ENCODE measurements at places on chromosomes 11 and 22.
A peak's percentile ranks its signal among the peaks of the same experiment; 100 is the strongest.

GRCh38 chr11:125359130-125359529, 136.9 kb downstream of the FEZ1 start:
- no peak for DNase-seq

DNA sequence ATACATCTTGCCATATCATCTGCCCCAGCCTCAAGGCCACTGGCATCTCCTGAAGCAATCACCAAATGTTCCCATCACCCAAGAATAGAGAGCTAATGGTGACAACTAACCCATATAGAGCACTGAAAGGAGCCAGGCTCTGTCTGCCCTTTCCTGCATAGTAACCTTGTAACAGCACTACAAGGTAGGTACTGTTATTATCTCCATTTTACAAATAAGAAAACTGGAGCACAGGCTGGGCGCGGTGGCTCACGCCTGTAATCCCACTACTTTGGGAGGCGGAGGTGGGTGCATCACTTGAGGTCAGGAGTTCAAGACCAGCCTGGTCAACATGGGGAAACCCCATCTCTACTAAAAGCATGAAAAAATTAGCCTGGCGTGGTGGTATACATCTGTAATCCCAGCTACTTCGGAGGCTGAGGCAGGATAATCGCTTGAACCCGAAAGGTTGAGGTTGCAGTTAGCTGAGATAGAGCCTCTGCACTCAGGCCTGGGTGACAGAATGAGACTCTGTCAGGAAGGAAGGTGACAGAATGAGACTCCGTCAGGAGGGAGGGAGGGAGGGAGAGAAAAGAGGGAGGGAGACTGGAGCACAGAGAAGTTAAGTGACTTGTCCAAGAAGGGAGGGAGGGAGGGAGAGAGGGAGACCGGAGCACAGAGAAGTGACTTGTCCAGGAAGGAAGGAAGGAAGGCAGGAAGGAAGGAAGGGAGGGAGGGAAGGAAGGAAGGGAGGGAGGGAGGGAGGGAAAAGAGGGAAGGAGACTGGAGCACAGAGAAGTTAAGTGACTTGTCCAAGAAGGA, 2.2 kb downstream of the SLC35F2 start:
- DNase-seq = no peak

DNA sequence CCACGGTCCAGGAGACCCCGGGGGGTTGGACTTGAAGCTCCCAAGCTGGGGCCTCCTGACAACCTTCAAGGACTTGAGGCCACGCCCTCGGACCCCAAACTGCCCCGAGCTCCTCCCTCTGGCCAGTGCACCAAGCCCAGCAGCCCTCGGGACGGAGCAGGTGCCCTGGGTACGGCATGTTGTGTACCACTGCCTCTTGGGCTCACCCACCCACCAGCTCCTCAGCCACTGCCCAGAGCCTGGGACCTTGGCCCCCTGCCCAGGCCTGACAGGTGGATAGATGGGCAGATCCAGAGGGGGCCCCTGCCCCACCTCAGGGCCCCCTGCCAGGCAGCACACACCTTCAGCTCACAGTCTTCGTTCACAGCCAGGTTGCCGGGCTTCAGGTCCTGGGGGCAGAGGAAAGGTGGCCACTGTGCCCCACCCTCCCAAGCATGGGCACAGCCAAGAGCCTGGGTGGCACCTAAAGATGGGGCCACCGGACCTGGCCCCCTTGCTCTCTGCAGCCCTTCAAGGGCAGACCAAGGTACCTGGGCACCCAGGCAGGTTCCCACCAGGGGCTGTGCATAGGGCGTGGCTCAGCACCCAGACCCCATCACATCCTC, 5.1 kb downstream of the MAPK12 start:
- DNase-seq = no peak

- no peak for DNase-seq
Measured at GRCh38 chr11:5591613-5592012, 4.8 kb upstream of the TRIM6 start.

- no peak for DNase-seq
Measured at GRCh38 chr11:69797156-69797555, 22.0 kb upstream of the FGF4 start.

GRCh38 chr11:90349731-90350130, 126.9 kb upstream of the CHORDC1 start:
- DNase-seq = no peak

- no peak for DNase-seq
Measured at GRCh38 chr22:25892678-25893077, 150.7 kb downstream of the MYO18B start.

DNA sequence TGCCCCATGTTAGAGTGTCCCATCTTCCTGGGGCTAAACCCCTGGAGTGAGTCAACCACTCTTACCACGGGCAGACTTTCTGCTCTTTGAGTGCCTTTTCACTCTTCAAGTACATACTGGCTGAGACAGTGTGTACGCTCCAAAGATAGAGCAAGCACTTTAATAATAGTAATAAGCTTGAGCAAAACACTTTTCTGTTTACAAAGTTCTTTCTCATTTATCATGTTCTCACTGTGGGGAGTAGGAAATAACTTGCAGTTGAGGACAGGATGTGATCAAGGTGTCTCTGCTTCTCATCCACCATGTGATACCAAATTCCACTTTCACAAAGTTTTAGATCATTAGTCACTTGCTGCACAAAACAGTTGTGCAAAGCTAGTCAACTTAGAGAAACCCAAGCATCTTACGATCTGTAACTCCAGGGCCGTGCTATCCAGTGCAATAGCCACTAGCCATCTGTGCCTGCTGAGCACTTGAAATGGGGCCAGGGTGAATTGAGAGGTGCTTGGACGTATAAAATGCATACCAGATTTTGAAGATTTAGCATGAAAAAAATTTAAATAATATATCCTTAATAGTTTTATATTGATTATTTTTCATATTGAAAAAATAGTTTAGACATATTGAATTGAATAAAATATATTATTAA, 135.3 kb downstream of the KIF18A start:
- DNase-seq = peak; percentile 59

DNA sequence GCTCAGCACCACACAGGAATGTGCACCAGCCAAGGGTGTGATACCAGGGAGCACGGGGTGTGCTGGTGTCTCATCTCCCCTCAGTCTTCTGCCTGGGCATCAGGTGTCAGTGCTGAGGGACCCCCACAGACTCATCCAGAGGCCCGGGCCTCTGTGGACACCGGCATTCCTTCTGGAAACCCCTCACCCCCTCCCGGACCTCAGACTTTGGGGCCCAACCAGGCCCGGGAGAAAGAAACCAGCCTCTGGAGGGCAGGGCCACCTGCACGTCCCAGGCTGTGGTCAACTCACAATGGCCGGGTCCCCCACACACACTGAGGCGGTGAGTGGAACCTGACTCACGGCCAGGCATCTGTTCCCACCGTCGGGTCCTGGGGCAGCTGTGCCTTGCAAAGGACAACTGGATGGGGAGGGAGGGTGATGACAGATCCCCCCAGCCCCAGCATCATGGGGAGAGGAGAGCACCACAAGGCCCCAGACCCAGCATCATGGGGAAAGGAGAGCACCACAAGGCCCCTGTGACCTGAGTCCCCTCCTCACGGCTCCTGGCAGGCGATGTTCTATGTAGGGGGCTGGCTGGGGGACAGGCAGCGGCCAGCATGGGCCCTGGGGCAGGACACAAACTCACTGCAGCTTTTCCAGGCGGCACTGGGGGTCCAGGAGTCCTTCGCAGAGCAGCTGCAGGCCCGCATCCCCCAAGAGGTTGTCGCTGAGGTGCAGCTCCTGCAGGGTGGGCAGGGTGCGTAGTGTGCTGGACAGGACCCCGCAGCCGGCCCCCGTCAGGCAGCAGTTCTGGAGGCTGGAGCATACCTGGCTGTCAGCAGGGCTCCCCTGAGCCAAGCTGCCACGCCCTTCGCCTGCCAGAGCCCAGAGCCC, 7.6 kb downstream of the RNH1 start:
- no peak for DNase-seq

GRCh38 chr11:28581286-28582242, 473.4 kb downstream of the METTL15 start:
- DNase-seq = peak; percentile 78

GRCh38 chr11:118619444-118620197, 12.2 kb downstream of the PHLDB1 start:
- peak; percentile 98 for DNase-seq

DNA sequence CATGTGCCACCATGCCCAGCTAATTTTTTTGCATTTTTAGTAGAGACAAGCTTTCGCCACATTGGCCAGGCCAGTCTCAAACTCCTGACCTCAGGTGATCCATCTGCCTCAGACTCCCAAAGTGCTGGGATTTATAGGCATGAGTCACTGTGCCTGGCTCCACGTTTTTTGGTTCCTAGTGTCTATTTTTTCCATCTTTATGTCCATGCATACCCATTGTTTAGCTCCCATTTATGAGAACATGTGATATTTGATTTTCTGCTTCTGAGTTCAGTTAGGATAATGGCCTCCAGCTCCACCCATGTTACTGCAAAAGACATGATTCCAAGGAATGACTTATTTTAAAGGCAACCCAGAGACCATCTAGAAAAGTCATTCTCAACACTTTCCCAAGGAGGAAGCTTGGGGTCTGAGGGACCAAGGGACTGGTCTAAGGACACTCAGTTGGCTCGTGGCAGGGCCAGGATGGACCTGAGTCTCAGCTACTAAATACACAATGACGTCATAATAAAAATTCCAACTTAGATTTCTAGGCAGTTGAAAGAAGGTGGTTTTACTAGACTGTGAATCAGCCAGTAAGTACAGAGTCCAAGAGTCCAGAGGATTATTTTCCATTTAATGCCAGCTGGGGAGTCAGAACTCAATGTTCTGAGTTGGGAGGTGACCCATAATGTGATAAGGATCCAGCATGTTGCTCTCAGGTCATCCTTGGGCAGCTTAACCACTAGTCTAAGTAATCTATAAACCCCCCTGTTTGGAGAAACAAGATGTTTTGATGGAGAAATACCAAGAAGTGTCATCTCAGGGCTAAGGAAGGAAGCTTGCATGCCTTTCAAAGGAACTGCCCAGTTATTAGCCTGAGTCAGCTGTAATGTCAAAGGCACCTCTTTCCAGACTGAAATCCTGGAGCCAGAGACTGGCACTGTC, 39.4 kb downstream of the ABTB2 start:
- peak; percentile 31 for DNase-seq

GRCh38 chr11:64810891-64811272, 531 bp upstream of the MEN1 start:
- DNase-seq = no peak

DNA sequence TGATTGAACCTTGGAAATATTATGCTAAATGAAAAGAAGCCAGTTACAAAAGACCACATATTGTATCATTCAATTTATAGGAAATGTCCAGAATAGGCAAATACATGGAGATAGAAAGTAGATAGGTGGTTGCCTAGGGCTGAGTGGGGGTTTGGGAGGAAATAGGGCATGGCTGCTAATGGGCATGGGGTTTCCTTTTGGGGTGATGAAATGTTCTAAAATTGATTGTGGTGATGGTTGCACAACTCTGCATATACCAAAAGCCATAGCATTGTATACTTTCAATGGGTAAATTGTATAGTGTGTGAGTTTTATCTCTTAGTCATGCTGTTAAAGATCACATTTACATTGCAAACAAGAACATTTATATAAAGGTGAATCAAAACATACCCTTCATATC, 48.7 kb downstream of the LDLRAD3 start:
- no peak for DNase-seq

- no peak for DNase-seq
Measured at GRCh38 chr11:123833095-123833494, 26.9 kb upstream of the OR6M1 start.

- peak; percentile 10 for DNase-seq
Measured at GRCh38 chr11:67117672-67118180, 1.3 kb upstream of the KDM2A start.

DNA sequence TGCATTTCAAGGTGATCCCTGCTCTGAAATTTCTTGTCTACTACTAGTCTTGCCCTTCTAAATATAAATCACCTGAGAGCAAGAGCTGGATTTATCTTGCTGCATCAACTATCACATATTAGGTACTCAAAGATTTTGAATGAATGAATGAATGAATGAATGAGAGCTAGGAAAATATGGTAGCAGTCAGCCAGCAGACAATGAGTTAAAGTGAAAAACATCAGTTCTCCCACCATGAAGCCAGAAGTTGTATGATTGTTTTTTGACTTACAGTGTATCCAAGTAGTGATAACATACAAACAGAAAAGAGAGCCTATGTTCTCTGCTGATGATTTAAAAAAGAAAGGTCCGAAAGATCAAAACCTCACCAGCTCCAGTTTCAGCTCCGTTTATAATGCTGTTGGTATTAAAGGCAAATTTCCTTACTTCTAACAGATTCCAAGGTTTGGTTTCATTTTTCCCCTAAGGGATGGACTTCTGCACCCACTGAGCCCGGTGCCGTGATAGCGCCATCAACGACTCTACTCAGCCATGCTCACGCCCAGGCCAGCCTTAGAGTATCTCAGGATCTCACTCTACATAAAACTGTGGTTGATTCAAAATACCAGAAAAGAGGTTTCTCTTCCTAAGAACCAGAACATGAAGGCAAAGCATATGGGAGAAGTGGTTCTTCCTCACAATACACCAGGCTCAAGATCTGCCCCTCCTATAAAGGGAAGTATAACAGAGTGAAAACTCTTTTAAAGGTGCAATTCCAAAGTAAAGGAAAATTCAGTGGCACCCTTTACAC, 92.0 kb downstream of the SGSM3 start:
- no peak for DNase-seq

- no peak for DNase-seq
Measured at GRCh38 chr22:49232319-49233067, 595.2 kb downstream of the BRD1 start.

- DNase-seq = no peak
Measured at GRCh38 chr11:79117488-79117887, 323.3 kb downstream of the TENM4 start.

DNA sequence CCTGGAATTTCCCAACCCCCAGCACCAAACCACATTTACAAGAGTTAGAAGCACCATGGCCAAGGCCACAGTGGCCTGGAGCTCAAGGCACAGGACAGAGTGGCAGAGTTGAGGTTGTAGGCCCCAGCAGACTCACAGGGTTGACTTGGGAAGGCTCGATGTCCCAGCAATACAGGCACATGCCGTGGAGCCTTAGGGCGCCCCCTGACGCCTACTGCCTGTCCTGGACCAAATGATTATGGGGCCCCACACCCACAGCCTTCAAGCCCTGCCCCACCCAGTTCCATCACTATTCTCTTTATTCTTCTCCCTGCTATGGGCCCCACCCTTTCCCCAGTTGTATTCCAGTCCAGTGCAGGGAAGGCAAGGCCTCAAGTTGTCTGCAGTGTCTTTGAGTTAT, at the start of gene CCDC179:
CCDC179 (minus strand) TSS at position 234 of the 400 bp plus-strand sequence; CDS start at position 181, 53 bp downstream.
- DNase-seq = no peak

DNA sequence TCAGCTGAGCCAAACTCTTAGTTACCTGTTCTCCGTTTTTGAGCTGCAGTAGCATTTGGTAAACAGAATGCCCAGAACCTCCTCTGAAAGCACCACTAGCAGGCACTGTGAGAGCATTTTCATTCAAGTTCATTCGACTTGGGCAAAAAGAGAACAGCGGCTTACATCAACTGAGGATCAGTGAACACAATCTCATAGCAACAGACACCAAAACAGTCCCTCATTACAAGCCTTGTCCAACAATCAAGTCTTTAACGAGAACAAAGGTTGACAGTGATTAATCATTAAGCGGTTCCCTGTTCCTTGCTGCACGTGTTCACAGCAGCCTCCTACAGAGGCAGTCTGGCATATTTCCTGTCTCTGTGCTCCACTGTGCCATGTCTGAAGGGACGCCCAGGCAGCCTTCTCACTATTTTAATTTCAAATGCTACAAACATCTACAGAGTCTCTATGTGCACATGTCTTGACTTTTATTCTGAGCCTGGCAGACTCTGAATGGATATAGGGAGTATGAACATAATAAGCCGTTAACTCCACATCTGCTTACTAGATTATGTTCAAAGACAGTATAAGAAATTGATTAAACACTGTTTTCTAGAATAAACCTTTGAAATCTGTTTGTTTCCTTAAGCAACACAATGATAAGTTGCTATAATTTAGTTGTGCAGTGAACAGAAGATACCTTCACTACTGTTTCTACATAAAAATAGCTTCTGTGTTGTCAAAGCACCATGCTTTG, 88.3 kb upstream of the MTMR2 start:
- peak; percentile 72 for DNase-seq
